ENCODE measurements at places on chromosomes 11 and 22. TPM values are rescaled to one million over a fixed set of nuclear protein-coding genes. Genes with fewer than 3 reads are reported as not detected.

Gene SLC36A4
- 6.5 TPM for polyA plus RNA-seq

Gene MS4A4E
- polyA plus RNA-seq = 1.2 TPM

Gene TRIM6
- polyA plus RNA-seq = 0.39 TPM

Gene VPREB1
- not detected for polyA plus RNA-seq

Gene SCGB1A1
- polyA plus RNA-seq = not detected

Gene APOBEC3H
- not detected for polyA plus RNA-seq

Gene OR52H1
- not detected for polyA plus RNA-seq

Gene MOGAT2
- 50.9 TPM for polyA plus RNA-seq

Gene MRPL40
- polyA plus RNA-seq = 52.0 TPM

Gene OR5B21
- polyA plus RNA-seq = not detected

Gene MYO18B
- polyA plus RNA-seq = 0.02 TPM

Gene GGTLC2
- not detected for polyA plus RNA-seq

Gene APOA1
- polyA plus RNA-seq = 17,093 TPM

Gene OR51G1
- not detected for polyA plus RNA-seq

Gene PDE2A
- polyA plus RNA-seq = 4.3 TPM

Gene KCNE3
- 2.2 TPM for polyA plus RNA-seq
